ENCODE measurements at places on chromosomes 7 and 10. TPM values are rescaled to one million over a fixed set of nuclear protein-coding genes. Genes with fewer than 3 reads are reported as not detected.

The ZNF425 gene
- total RNA-seq: 1.4 TPM

The OPN1SW gene
- total RNA-seq: not detected

The TWIST1 gene
- not detected for total RNA-seq

The CPA2 gene
- not detected for total RNA-seq

The JAKMIP3 gene
- 0.19 TPM for total RNA-seq

The RINT1 gene
- total RNA-seq: 37.0 TPM

DNA sequence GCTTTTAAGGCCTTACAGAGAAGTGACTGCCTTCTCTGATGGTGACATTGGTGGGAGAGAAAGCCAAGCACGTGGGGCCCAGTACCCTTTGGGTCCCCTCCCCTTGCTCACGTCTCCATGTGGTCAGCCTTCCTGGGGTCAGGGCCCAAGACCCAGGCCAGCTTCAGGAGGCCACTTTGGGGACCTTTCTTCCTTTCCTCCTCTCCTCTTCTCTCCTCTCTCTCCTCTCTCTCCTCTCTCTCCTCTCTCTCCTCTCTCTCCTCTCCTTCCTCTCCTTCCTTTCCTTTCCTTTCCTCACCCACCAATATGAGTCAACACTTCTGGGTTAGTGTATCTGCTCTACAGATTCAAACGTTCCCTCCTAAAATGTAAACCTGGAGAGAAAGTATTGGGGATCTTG is 96.9 kb upstream of the AGK start:
- H3K4me3 ChIP-seq: no peak overlapping the region
- no peak for DNase-seq
- H3K4me1 ChIP-seq: no peaks in the 10 kb centered on the region
- H3K36me3 ChIP-seq: no peaks in the 10 kb centered on the region
- H3K27me3 ChIP-seq: no peaks in the 10 kb centered on the region
- H3K27ac ChIP-seq: no peak overlapping the region
